ENCODE measurements at places on chromosomes 12 and 14.

DNA sequence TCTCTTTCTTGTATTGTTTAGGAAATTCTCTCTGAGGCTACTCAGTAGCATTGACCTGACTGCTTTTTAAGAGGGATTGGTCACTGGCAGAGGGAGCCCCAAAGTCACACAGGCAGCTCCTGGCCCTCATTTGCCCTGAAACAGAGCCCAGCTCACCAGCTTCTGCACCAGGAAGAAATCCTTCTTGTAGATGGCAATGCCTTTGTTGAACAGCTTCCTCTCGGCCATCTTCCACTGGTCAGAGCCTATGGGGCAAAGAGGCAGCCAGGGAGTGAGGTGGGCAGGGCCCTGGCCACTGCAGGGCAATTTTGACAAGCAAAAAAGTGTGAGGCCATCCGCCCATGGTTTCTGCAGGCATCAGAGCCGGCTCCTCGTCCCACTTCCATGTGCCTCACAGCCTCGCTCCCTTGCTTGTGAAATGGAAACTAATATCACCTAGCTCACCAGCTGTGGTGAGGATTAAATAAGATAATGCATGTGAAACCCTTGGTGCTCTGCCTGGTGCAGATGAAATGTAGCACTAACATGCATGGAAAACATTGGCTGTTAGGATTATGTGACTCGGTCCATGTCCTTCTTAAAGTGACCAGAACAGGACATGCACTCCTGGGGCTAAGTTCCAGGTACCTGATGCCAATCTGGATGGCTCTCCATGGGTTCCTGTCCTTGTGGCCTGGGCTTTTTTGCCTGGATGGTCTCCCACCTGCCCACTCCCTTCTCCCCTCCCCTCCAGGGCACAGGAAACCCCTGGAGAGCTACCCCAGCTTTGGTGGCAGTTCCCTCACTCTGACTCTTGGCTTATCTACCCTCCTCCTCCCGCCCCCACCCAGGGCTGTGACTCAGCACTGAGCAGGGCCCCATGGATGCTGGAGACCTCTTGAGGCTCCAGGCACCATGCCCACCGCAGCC lies 11.2 kb upstream of the PNMA1 start:
- no peak for DNase-seq

DNA sequence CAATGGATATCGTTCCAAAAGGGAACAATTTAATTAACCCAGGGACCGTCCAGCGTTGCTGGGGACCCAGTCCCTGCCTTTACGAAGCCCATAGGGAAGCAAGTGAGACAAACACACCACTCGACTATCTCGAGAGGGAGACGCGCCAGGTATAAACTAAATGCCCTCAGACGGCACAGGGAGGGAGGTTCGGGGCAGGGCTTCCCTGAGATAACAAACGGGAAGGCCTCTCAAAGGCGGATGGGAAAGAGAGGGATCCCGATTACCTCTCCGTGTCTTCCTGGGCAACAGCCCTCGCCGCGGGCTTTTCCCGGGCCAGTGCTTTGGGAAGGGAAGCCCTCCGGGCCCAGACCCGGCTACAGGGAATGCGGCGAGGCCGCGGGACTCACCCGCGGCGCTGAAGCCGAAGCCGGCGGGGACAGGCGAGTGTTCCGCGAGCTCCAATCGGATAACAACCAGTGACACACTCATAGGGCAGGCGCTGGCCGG lies 390 bp downstream of the BRAP start:
- DNase-seq, result no peak

- DNase-seq, result no peak
These were observed 65.2 kb downstream of the OTX2 start for GRCh38 chr14:56745097-56745496.

GRCh38 chr14:70190156-70190555 lies 1.4 kb upstream of the SLC8A3 start:
- no peak for DNase-seq

GRCh38 chr12:85676816-85677749 lies 159.1 kb downstream of the RASSF9 start:
- DNase-seq, result no peak

DNA sequence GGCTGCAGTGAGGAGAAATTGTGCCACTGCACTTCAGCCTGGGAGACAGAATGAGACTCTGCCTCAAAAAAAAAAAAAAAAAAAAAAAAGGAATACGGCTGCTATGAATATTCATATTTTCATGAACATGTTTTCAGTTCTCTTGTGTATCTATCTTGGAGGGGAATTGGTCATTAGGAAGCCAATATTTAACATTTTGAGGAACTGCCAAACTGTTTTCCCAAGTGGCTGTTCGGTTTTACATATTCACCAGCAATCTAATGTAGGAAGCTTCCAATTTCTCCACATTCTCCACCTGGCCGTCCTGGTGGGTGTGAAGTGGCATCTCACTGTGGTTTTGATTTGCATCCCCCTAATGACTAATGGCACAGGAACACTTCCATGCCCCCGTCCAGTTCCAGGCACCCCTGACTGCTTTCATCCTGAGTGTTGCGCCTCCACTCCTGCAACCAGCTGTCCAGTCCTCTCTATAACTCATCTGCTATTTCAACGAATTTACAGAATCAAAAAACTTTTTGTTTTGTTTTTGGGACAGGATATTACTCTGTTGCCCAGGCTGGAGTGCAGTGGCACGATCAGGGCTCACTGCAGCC lies 5.7 kb downstream of the STXBP6 start:
- no peak for DNase-seq

GRCh38 chr12:89225401-89225800 lies 126.9 kb downstream of the DUSP6 start:
- DNase-seq, result peak; percentile 10

GRCh38 chr14:34056046-34056445 lies 105.2 kb upstream of the EGLN3 start:
- DNase-seq, result no peak

GRCh38 chr14:24504425-24504950 lies 3.6 kb downstream of the CMA1 start:
- DNase-seq, result no peak

- DNase-seq, result no peak
These were observed 613.7 kb downstream of the SLC16A7 start for GRCh38 chr12:60209521-60209920.

DNA sequence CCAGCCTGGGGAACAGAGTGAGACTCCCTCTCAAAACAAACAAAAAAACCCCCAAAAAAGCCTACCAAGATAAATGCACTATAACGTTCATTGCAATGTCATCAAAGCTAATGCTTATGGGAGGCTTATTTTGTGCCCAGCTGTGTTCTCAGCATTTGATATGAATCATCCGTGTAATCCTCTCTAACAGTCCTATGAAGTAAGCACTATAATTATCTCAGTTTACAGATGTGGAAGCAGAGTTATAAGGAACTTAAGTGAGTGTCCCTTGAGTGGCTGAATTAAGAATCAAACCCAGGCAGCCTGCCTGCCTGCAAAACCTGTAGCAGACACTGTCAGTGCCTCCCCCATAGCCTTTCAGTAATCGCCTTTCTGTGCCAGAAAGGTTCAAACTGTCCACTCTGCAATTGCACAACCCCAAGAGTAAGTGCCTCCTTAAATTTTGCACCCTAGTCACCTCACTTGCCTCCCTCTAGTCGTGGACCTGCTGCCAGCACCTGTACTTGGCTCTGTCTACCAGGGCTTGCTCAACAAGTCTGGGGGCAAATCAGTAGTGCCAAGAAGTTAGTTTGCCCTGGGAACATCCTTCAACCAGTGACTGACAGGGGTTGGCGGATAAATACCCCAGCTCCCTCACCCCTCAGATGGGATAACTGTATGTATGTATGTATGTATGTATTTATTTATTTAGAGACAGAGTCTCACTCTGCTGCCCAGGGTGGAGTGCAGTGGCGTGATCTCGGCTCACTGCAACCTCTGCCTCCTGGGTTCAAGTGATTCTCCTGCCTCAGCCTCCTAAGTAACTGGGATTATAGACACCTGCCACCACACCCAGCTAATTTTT lies 23.8 kb upstream of the PPP1CC start:
- no peak for DNase-seq

GRCh38 chr14:21087294-21088091 lies 11.0 kb downstream of the ZNF219 start:
- no peak for DNase-seq

- no peak for DNase-seq
These were observed 20.1 kb downstream of the TGFB3 start for GRCh38 chr14:75961662-75962061.

DNA sequence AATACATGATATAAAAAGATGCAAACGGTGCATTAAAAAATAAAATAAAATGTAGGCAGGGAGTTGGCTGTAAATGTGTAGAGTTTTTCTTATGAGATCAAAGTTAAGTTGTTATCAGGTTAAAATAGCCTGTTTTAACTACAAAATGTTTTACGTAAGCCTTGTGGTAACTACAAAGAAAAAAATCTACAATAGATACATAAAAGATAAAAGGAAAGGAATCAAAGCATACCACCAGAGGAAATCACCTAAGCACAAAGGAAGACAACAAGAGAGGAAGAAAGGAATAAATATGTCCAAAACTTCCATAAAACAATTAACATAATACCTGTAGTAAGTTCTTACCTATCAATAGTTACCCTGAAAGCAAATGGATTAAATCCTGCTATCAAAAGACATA lies 12.2 kb downstream of the NELL2 start:
- no peak for DNase-seq

Data from stimulated activated CD8-positive, alpha-beta memory T cell treated with anti-CD3 and anti-CD28 coated beads, Interleukin-4, amount 100 ng/mL, for 1 hour (primary cell).